WTC11 (cell line): ENCODE measurements at places on chromosomes 5 and 9.

DNA sequence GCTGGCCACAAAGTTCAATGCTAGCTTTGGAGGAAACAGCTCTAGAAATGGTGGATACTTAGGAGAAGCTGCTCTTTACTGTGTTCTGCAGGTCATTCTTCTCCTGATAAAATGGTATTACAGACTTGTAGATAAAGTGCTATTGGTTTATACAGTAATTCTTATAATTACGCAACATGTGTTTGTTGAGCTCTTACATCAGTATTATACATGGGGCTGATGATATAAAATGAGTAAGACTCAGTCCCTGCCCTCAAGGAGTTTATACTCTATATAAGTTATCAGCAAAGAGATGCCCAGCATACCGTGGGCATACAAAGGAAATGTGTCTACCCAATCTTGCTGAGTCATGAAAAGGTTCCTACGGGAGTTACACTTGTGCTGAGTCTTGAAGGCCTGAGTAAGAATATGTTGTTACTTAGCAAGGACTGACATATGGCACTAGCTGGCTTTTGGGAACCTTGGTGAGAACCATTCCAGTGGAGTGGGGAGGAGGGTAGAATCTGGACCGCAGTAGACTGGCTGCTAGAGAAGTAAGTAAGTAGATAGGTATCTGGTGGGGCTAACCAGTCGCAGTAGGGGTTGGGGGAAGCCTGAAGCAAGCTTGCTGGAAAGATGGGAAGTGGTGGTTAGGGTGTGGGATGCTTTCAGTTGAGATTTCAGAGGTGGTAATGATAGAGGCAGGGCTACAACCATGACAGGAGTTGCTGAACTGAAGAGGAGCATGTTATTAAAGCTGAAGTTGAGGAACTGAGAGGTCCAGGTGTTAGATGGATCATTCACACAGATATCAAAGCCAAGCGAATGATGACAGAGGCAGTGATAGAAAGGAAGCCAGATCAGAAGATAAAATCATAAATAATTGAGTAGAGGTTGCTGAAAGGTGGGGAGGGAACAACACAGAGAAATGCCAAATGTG is 11.1 kb upstream of the TTC23L start:
- no peak for DNase-seq

DNA sequence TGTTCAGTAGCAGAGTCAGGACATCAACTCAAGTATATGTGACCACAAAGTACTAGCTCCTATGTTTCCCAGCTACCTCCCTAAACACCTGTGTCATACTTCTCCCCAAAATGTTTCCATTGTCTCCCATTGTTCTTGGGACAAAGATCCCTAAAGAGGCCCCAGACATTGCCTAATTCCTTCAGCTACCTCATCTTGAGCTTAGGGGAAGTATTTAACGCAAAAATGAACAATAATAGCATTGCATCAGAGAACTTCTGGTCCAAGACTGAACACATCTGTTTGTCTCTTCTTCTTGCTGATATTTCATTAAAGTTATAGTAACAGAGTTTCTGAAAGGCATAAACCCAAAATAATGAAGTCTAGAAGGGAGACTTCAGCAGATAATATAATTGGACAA is 430.8 kb downstream of the MTRR start:
- DNase-seq: no peak

DNA sequence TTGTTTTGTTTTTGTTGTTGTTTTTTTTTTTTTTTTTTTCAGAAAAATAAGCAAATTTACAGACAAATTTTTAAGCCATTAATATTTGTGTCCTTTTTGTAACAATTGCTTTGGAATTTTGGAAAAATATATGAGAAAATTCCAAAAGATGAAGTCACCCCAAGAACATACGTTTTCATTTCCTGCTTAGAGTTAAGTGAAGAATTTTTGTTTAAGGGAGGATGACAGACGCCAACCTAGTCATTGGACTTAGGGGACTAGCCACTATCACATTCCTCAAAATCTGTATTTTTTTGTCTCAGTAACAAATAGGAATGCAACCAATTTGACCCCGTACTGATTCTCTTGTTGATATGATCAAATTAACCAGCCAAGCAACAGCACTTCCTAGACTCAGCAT is 433.9 kb upstream of the SLC30A5 start:
- DNase-seq: no peak

DNA sequence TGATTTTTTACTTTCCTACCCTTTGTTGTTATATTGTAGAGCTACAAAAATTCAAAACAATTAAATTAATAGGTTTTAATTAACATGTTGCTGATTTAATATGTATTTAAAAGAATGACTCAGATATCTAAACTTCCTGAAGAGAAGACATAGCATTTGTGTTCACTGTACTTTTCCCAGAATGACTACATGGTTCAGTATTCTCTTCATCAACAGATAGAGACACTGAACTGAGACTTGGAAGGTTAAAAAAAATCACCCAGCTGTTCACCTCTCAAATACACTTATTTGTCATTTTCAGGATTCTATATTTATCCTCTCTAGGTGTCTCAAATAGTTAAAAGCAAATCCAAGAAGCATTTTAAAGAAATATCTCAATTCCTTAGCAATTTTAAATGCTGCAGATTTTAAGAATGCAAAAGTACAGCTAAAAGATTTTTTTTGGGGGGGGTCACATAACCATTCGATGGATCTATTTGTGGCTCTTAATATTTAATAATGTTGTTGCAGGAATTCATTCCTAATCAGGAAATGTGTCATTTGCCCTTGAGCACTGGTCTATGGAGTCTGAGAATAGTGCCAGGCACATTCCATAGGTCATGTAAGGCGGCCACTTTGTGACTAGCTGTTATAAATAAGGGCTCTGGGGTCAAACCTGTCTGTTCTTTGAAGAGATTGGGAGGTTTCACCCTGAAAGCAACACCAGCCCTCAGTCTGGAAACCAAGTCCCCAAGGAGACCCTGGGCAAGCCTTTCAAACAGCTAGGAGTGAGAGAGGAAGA is 463.1 kb downstream of the NR2F1-AS1 start:
- DNase-seq: no peak

DNA sequence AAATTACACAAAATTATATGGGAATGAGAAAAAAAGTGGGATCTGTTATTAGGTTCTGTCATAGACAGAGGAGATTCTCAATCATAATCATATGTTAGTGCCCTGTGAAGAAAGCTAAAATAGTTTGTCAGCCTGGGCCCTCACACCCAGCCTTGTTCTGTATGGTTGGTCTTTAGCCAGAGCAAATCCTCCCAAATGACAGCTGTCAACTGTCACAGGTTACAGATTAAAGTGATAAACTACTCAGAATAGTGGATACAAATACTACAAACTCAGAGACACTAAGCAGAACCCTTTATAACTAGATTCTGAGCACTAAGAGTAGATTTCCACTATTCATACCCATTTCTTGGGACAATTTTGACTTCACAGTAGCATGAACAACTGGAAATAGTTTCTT is 405.0 kb upstream of the MEF2C start:
- no peak for DNase-seq

DNA sequence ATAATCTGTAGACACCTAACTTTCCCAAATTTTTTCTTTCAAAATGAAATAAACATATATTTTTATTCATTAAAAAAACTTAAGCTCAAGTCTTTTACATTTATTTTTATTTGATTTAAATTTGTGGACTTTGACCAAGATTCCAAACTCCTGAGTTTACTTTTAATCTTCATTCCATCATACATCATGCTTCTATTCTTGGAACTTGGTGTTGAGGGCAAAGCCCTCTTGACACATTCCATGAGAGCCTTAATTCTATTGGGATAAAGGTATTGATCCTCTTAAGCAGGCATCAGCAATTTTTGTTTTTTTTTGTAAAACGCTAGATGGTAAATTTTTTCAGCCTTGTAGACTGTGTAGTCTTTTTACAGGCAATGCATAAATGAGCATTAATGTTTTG is 53.6 kb downstream of the FBXO4 start:
- no peak for DNase-seq

- peak; percentile 0 for DNase-seq
These were observed 59.3 kb upstream of the ANGPTL2 start for GRCh38 chr9:127181595-127182190.

- no peak for DNase-seq
These were observed 136.5 kb downstream of the SV2C start for GRCh38 chr5:76219636-76220035.

DNA sequence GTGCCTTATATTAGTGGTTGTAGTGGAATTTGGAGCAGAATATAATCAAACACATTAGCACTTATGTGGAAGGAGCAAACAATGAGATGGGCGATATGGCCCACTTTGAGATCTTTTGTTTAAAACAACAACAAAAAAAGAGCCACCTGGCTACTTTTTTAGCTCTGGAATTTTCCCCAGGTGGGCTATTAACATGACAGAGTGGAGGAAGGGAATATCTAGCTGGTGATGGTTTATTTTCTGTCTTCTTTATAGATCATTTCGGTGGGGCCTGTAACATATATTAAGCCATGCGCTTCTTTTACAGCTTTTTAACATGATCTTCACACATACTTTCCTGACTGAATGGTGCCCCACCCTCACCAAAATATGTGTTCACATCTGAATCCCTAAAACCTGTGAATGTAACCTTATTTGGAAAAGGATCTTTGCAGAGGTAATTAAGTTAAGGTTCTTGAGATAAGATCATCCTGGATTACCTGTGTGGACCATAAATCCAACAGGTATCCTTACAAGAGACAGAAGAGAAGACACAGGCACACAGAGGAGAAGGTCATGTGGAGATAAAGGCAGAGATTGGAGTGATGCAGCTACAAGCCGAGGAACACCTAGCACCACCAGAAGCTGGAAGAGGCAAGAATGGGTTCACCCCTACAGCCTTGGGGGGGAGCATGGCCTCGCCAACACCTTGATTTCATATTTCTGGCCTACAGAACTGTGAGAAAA is 16.6 kb upstream of the ENTREP1 start:
- DNase-seq: no peak

- DNase-seq: no peak
These were observed 200.6 kb upstream of the IRX1 start for GRCh38 chr5:3394891-3395599.

- no peak for DNase-seq
These were observed 61.9 kb upstream of the ITGA1 start for GRCh38 chr5:52725808-52726207.

DNA sequence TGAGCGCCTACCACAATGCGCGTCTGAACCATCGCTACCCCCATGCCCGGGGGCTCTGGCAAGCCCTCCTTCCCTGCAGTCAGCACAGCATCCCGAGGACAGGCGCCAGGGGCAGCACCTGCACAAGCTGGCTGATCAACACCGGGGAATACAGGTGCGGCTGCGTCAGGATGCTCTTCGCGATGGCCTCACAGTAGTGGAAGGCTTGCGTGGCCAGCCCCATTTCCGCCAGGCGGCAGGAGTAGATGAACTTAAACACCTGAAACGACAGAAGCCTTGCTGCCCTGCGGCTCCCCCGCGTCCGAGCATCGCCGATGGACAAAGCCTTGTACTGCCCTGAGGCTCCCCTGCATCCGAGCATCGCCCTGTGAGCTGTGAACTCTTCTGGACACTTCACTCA is 17.7 kb upstream of the INPP5E start:
- no peak for DNase-seq

GRCh38 chr9:124084087-124084486 is 72.5 kb downstream of the LHX2 start:
- no peak for DNase-seq

GRCh38 chr9:136678624-136679023 is 8.6 kb downstream of the AGPAT2 start:
- no peak for DNase-seq

DNA sequence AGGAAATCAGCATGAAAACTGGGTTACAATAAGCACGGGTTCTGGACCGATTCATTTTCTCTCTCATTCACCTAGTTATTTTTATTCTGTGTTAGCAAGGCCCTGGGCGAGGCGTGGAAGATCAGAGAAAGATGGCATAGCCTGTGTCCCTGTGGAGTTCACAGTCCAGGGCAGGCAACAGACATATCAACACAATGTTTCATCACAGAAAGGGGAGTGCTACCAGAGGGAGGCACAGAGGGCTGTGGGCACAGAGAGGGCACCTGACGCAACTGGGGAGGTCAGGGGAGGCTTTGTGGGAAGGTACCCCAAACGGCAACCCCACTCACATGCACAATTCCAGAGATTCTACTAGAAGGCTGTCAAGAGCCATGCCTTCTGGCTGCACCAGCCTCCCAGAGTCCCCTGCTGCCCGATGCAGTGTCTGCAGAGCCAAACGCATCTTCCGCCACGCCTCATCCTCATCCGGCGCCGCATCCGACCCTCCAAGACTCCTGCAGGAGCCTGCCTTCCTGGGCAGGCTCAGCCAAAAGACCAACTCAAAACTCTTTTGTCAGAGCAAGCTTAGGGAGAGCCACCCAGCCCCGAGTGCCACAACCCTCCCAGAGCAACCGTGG is 1.4 kb downstream of the FAM193B start:
- DNase-seq: no peak

- DNase-seq: no peak
These were observed 30.3 kb upstream of the TIFAB start for GRCh38 chr5:135482381-135482933.

DNA sequence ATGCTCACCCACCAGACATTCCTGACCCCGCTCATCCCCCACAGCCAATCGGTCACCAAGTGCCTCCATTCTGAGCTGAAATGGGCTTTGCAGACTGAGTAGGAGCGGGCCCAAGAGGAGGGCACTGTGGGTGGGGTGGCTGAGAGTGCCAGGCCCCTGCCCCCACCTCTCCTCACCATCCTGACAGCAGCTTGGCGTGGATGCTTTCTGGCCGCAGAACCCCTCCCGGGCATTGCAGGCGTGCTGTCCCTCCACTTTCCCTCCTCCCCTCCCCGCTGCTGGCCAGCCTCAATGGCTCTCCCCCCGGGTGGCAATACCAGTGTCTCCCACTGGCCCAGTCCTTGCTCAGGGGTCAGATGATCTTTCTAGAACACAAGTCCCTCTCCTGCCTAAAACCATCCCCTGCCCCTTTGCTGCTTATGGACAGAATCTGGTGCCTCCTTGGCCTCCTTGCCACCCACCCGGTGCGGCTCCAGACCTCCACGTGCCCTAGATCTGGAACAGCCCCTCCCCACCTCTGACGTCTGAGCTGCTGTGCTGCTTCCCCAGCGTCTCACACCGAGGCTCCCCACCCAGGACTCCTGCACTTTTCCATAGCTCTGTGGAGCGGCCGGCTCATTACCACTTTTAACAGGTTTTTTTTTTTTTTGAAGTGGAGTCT is 6.1 kb downstream of the FLT4 start:
- DNase-seq: peak; percentile 10

- no peak for DNase-seq
These were observed 4.7 kb upstream of the AQP7 start for GRCh38 chr9:33407061-33407460.

GRCh38 chr5:415928-416635 is 26.9 kb upstream of the EXOC3 start:
- peak; percentile 18 for DNase-seq

DNA sequence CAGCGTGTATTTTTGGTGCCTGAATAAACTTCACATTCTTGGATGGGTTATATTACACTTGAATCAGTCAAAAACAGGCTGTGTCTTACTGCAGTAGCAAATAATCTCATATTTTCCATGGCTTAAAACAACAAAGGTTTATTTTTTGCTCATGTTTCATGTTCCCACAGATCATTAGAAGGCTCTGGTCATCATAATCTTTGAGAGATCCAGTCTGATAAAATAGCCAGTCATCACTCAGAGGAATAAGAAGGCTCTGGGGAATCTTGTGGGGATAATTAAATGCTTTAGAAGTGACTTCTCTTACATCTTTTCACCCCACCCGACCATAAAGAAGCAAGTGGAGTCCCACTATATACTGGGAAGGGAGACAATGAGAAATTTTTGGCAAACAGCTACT is 417.7 kb downstream of the PSAT1 start:
- no peak for DNase-seq
